ENCODE measurements at places on chromosomes 4 and X.

DNA sequence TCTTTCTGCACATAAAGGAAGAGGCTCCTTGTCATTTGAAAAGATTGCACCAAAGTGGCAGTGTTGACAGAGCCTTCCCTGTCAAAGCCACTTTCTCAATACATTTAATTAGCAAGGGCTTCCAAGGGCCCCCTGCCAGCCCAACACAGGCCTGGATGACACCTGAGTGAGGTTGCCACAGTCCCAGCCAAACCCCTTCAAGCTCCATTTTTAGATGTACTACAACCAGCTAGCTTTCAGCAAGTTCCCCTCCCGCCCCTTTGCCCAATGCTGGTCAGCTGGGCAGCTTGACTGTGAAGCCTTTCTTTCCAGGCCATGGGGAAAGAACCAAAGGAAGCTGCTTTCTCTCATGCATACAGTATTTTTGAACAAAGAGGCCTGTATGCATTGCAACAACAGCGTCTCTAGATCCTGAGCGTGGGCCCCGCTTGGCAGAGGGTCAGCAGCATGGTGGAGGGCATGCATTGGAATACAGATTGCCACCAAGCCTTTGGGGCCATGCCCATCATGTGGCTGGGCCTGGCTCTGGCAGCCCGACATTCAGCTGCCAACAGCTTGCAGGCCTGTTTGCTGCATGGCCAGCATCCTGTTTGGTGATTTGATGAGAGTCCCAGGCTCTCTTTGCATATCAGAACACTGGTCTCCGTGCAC, 261.1 kb upstream of the GATB start:
- DNase-seq = no peak

GRCh38 chr4:71206763-71207162, 132.1 kb upstream of the SLC4A4 start:
- DNase-seq = no peak

GRCh38 chr4:25110527-25111329, 49.5 kb downstream of the SEPSECS start:
- no peak for DNase-seq

- DNase-seq = no peak
These were observed 42.4 kb upstream of the GAB1 start for GRCh38 chr4:143294310-143294709.

- DNase-seq = no peak
These were observed 55.0 kb upstream of the NR3C2 start for GRCh38 chr4:148497258-148497657.

- DNase-seq = no peak
These were observed 703 bp upstream of the FTSJ1 start for GRCh38 chrX:48475296-48475695.

GRCh38 chr4:41746440-41747229, 1.9 kb downstream of the PHOX2B start:
- DNase-seq = no peak

DNA sequence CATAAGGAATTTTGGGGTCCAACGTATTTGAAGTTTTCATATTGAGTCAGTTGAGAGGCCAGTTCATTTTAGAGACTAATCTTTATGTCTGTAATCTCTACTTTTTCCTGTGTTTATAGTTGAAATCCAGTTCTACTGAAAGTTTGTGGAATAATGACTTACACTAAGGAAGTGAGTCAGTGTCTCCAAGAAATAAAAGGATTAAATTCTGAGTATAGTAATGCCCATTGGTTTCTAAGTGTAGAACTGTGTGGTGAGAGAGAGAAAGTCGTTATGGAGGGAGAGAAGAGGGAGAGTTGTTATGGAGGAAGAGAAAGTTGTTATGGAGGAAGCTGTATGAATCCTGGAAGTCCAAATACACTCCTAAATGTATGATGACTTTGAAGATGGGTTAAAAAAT, 264.6 kb upstream of the HAND2 start:
- DNase-seq = no peak

DNA sequence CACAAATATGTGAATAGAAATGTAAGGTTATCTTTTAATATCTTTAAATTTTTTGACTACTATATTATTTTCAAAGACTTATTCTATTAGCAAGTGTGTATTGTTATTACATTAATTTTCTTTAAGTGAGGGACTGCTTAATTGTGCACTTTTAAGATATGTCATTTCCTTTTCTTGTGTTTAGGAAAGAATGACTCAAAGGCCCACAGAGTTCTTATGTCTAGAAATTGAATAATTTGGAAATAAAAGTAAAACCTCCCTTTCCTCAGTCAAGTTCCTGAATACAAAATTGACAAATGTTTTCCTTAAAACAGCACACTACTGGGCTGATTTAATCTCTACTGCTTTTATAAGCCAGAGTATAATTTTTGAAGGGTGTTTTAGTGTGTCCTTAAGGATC, 169.7 kb downstream of the TMEM47 start:
- DNase-seq = no peak

DNA sequence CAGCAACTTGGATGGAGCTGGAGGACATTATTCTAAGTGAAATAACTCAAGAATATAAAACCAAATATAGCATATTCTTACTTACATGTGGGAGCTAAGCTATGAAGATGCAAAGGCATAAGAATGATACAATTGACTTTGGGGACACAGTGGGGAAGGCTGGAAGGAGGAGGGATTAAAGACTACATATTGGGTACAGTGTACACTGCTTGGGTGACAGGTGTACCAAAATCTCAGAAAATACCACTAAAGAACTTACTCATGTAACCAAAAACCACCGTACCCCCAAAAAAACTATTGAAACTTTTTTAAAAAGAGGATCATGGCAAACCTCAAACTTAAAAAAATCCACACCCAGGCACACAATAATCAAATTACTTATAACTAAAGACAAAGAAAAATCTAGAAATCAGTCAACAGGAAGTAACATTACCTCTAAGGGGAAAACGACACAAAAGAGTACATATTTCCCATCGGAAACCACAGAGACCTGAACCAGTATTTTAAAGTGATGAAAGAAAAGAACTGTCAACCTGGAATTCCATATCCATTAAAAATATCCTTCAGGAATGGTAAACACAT, 241.8 kb downstream of the PRDM5 start:
- DNase-seq = no peak

- DNase-seq = no peak
These were observed 157.5 kb upstream of the SPIN4 start for GRCh38 chrX:63508668-63509067.

DNA sequence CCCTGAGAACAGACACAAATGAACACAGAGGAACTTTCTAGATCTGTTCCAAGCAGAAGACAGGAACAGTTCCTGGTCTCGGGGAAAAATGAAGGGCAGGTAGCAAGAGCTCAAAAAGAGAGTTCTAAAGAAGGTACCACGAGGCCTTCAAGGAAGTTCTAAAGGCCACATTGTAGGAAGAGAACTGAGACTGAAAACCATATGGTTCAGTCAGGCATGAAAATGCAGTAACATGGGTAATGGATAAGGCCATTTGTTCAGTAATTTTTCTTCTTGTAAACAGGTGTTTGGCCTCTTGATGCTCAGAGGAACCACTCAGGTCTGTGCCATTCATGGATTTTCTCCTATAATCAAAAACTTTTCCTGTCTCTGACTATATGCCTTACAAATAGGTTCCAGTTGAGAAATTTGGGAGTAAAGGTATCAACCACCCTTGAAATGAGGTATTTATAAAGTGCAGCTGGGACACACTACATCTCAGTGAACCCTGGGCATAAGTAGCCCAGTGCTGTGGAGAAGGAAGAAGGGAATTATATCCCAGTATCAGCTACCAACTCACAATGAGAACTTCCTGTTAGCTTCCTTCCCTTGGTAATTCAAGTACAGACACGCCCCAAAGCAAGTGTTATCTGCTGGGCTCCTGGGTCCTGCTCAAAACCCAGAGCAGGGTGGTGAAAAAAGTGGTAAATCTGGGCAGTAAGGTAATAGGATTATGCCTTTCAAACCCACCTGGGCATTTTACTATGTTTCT, 277.9 kb downstream of the KLHL13 start:
- no peak for DNase-seq

DNA sequence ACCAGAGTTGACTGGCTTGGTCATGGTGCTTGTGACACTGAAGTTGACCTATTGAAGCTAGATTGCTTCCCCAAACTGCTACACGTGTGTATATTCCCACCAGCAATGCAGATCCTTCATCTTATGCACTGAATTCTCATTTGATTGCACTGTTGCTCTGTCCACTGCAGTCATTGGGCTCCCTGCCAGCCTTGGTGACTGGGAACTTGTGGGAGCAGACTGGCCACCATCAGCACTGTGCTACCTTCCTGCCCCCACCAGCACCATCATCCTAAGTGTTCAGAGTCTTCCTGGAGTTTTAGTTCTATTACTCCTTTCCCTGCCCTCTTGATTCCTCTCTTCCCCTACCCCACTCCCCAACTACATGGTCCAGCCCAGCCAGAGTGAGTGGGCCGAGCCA, 117.7 kb upstream of the PRPS2 start:
- no peak for DNase-seq

DNA sequence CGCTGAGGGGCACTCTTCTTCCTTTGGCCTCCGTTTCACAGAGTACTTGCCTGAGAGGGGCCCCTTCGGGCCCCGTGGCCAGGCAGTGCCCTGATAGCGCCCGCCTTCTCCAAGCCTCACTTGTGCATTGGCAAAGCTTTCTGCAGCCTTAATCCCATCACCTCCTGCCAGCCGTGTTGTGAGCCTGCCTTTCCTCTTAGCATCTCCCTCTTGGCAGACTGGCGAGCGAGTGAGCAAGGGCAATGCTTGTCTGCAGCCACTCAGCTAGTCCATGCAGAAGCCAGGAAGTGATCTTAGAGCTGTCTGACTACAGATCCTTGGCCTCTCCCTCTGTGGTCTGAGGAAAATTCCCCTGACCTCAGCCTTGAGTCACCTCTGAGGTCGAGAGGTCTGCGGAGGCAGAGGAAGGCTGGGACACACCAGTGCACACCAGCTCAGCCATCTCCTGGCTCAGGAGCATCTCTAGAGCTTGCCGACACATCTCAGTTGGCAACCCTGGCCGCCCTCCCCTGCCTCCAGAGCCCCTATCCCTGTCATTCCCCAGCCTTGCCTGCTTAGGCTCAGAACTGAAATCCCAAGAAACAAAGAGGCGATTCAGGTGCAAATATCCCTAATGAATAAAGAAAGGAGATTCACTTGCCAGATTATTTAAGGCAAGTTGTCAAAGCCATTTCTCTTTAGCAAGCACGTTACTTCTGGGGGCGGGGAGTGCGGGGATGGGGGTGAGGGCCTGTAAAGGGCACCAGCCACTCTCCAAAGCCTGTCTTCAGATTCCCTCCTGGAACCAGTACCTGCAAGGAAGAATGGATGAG, 143.5 kb upstream of the MAMLD1 start:
- no peak for DNase-seq

GRCh38 chrX:118495958-118496762, 545 bp downstream of the DOCK11 start:
- DNase-seq = peak; percentile 58

Data from stimulated activated CD8-positive, alpha-beta memory T cell treated with anti-CD3 and anti-CD28 coated beads, Interleukin-4, amount 100 ng/mL, for 1 hour (primary cell).